ENCODE measurements at places on chromosomes 4 and X. TPM values are rescaled to one million over a fixed set of nuclear protein-coding genes. Genes with fewer than 3 reads are reported as not detected.

Gene PTPN13
- 38.0 TPM for total RNA-seq

- H3K4me1 ChIP-seq = peaks cover 36% of the 10 kb centered on the region
- no peak overlapping the region for H3K27ac ChIP-seq
- H3K27me3 ChIP-seq = peaks cover 12% of the 10 kb centered on the region
- H3K4me3 ChIP-seq = no peak overlapping the region
- no peak for DNase-seq
These were observed 135.5 kb downstream of the REPS2 start for GRCh38 chrX:17081968-17082367.

DNA sequence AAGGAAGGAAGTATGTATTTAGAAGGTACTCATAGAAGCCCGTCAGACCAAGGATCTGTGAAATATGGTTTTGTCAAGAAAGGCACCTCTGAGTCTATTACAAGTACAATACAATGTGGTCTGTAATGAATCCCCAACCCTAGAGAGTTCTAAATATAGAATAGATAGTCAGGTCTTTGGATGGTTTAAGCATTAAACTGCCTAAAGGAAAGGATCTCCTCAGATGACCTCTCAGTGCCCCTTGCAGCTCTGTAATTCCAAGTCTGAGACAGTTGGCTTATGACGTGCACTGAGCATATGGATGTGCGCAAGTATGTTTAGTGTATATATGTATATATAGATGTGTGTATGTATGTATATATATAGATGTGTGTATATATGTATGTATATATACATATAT lies 62.0 kb downstream of the CCSER1 start:
- no peaks in the 10 kb centered on the region for H3K36me3 ChIP-seq
- H3K4me3 ChIP-seq = no peak overlapping the region
- H3K4me1 ChIP-seq = no peaks in the 10 kb centered on the region

GRCh38 chr4:153900426-153900825 lies 111.5 kb upstream of the SFRP2 start:
- H3K27ac ChIP-seq = no peak overlapping the region
- H3K36me3 ChIP-seq = no peaks in the 10 kb centered on the region
- H3K4me1 ChIP-seq = no peaks in the 10 kb centered on the region
- H3K27me3 ChIP-seq = peaks cover 15% of the 10 kb centered on the region
- no peak for DNase-seq
- H3K4me3 ChIP-seq = no peak overlapping the region

- no peak for DNase-seq
- H3K36me3 ChIP-seq = no peaks in the 10 kb centered on the region
- no peak overlapping the region for H3K4me3 ChIP-seq
- H3K4me1 ChIP-seq = no peaks in the 10 kb centered on the region
These were observed 126.2 kb downstream of the TMA16 start for GRCh38 chr4:163620738-163621137.

DNA sequence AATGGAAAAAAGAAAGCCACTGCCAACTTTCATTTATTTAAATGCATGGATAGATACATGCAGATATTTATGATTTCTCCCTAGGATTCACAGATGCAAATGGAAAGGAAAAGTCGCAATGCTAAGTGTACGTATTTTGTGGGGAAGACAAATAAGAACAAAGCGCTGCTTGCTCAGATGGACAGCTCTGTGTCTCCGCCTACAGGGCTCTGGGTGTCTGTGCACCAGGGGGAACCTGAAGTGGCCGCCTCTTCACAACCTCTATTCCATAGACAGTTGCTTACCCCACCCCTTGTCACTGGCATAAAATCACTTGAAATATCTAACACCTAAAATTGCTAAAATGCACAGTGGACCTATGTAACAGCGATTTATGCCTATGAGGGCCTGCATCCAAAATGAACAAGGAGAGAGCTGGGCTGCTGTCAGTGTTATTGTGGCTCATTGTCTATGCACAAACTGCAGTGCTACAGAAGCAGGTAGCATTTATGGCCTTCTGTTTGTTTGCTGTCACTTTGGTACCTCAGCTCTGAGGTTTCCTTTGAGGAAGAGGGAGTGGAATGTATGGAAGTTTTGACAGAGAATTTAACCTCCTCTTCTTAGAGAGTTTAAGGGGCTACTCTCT lies 58.6 kb upstream of the PAGE1 start:
- H3K4me3 ChIP-seq = no peak overlapping the region
- H3K27ac ChIP-seq = no peak overlapping the region
- no peaks in the 10 kb centered on the region for H3K4me1 ChIP-seq
- DNase-seq = no peak
- peaks cover 12% of the 10 kb centered on the region for H3K27me3 ChIP-seq
- H3K36me3 ChIP-seq = no peaks in the 10 kb centered on the region
